ENCODE measurements at places on chromosomes 3 and 15.
A peak's percentile ranks its signal among the peaks of the same experiment; 100 is the strongest.

DNA sequence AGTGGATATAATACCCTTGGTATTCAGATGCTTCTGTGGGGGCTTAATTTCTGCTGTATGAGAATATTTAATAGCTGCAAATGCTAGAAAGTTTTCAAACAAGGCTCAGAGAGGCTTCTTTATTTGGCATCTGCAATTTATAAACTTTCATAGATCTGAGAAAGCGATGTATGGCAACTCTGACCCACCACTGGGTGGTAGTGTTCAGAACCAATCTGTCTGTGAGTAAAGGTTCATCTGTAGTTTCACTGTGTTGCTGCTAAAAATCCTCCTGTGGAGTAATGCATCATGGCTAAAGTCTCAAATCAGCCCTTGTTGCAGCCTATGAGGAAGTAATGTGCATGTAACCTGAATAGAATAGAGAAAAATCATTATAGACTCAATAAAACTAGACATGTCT, 47.4 kb downstream of the CLSTN2 start:
- no peak for DNase-seq

DNA sequence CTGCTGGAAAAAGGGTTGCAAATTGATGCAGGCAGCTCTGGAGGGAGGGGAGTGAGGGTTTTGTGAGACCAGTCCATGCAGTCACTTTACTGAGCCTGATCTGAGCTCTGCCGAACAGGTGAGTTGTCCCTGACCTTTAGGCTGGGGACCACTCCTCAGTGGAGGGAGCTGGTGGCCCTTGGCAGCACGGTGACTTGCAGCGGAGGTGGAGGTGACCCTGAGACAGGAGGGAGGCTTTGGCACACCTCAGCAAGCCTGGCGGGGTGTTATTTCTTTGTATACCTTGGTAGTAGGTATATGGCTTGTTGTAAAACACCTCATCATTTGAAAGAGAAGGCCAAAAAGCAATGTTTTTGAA, 43.5 kb downstream of the FGD5 start:
- DNase-seq, result no peak

DNA sequence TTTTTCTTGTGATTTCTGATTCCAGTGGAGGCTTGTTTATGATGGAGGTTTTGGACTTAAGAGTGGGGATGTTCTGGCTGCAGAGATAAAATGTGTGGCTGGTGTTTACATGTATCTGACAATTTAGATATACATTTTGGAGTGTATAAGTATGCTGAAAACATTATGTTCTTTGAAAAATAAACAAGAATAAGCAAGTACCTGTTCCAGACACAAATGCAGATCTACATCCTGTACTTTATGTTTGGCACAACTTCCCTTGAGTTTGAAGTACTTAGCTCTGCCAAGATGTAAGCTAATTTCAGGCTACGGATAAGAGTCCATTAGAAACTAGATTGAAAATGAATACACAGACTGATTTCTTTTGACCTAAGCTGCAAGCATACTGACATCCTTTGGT, 277.2 kb downstream of the CHST2 start:
- DNase-seq, result no peak

GRCh38 chr15:91947683-91948608, 94.4 kb downstream of the SLCO3A1 start:
- no peak for DNase-seq

DNA sequence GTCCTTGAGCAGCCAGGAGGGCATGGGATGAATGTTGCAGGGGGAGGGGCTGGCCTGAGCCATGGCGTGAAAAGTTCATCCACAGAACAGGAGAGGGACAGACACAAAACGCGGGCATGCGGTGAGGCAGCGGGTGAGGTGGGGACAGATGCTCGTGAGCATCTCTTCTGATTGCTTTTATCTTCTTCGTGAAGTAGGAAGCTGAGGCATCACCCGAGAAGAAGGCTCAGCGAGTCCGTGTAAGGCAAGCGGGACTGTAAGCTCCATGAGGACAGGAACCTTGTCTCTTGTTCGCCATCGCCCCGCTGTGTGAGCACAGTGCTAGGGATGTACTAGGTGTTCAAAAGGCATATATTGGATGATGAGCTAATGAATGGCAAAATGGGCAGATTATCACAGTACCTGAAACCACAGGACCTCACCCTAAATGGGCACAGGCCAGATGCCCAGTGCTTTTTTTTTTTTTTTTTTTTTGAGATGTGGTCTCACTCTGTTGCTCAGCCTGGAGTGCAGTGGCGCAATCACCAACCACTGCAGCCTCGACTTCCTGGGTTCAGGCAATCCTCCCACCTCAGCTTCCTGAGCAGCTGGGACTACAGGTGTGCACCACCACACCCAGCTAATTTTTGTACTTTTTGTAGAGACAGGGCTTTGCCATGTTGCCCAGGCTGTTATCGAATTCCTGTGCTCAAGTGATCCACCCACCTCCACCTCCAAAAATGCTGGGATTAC, 46.8 kb downstream of the CPN2 start:
- DNase-seq, result no peak

GRCh38 chr3:183563536-183563874, 8.0 kb upstream of the KLHL6 start:
- DNase-seq, result no peak

- no peak for DNase-seq
Measured at GRCh38 chr3:51703068-51703760, 3.7 kb upstream of the GRM2 start.

- DNase-seq, result peak; percentile 72
Measured at GRCh38 chr3:126782536-126782935, 78.5 kb downstream of the CHCHD6 start.

GRCh38 chr15:38354315-38354929, 99.5 kb upstream of the FAM98B start:
- DNase-seq, result peak; percentile 27

DNA sequence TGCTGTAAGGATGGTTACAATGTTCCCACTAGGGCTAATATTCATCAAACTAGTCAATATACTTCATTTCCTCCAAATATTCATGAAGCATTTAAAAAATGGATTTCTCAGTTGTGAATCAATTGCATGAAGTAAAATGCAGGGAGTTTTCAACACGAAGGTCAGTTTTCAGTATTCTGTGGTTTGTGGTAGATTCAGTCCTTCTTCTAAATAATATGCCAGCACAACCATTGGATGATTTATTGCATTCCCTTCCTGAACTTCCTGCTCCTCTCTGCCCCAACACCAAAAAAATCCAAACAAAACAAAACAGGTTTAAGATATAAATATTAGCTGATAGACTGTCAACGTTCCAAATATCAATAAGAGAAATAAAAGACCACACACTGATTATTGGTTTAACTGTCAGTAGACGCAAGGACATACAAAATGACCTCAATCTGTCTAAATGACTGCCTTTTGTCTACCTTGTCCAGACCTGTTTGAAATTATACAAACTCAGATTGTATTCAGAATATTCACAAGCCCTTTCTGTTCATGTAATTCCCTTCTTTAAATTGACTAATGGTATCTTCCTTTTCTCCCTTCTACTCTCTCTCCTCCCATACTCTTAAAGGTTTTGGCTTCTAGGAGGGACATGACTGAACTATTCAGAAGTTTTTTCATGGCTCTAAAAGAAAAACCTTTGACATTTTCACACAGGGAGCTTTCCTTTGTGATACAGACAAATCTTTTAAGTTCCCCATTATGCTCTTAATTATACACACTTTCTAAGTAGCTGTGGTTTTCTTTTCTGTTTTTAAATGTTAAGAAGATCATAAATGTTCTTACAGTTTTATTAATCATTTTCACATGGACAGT, 92.6 kb upstream of the STT3B start:
- no peak for DNase-seq

GRCh38 chr3:126311338-126311978, 45.8 kb downstream of the KLF15 start:
- DNase-seq, result no peak

GRCh38 chr3:85632921-85633320, 674.1 kb downstream of the CADM2 start:
- no peak for DNase-seq

GRCh38 chr3:131047582-131047981, 20.9 kb downstream of the NEK11 start:
- no peak for DNase-seq

GRCh38 chr3:180594631-180595558, 7.1 kb upstream of the TTC14 start:
- no peak for DNase-seq

GRCh38 chr15:42523331-42523730, 25.3 kb downstream of the LRRC57 start:
- DNase-seq, result no peak

- no peak for DNase-seq
Measured at GRCh38 chr3:143216709-143217182, 97.2 kb downstream of the CHST2 start.

- DNase-seq, result peak; percentile 8
Measured at GRCh38 chr15:94670438-94671034, 439.2 kb downstream of the MCTP2 start.

- DNase-seq, result no peak
Measured at GRCh38 chr15:72980661-72981060, 71.6 kb upstream of the NEO1 start.

GRCh38 chr3:36743826-36744225, 20.5 kb downstream of the DCLK3 start:
- no peak for DNase-seq

GRCh38 chr3:72070005-72070404, 285.1 kb upstream of the PROK2 start:
- no peak for DNase-seq

DNA sequence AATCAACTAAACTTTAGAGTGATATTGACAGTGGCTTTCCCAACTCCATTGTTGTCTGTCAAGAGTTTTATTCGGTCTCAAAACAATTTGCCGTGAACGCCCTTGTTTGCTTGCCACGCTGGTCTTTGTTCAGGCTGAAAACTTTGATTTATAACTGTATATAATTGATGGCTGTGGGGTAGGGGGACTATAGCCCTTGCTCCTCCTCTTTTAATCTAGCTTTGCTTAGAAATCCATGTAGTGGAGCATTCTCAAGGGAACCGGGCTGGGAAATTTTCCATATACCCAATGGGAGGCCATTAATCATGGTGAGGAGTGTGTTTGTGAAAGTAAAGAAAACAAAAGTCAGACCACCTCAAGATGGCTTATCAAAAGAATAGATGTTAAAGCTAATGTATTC, 339.8 kb upstream of the RARB start:
- no peak for DNase-seq

DNA sequence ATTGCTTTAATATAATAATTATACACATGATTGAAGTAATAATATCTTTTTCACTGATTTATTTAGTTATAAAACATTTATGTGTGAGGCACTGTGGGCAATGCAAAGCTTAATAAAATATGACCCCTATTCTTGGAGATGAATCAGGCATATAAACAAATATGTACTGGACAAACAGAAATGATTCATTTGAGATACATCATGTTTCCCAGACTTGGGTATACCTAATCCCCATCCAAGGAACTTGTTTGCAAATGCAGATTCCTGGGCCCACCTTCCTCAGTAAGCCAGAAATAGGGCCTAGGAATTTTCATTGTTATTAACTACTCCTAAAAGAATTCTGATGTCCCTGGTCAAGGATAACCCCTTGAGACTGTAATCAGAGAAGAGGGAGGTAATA, 184.2 kb downstream of the CHL1 start:
- no peak for DNase-seq

GRCh38 chr15:67280217-67280616, 25.6 kb downstream of the IQCH start:
- no peak for DNase-seq

DNA sequence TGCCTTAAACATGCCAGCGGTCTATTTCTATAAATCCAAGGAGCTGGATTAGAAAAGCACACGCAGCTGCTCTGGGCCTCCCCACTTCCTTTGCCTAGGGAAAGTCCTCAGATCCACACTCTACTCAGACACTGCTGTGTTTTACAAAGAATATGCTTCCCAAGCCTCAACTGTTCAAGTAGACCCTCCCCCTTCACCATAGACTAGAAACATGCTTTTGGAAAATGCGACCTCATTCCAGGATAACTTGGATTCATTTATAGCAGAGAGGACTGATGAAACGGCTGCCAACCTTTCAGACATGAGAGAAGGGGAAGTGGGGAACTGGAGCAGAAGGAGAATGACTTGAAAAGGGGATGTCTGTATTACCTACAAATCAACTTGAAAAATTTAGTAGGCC, 64.0 kb downstream of the P3H2 start:
- no peak for DNase-seq

DNA sequence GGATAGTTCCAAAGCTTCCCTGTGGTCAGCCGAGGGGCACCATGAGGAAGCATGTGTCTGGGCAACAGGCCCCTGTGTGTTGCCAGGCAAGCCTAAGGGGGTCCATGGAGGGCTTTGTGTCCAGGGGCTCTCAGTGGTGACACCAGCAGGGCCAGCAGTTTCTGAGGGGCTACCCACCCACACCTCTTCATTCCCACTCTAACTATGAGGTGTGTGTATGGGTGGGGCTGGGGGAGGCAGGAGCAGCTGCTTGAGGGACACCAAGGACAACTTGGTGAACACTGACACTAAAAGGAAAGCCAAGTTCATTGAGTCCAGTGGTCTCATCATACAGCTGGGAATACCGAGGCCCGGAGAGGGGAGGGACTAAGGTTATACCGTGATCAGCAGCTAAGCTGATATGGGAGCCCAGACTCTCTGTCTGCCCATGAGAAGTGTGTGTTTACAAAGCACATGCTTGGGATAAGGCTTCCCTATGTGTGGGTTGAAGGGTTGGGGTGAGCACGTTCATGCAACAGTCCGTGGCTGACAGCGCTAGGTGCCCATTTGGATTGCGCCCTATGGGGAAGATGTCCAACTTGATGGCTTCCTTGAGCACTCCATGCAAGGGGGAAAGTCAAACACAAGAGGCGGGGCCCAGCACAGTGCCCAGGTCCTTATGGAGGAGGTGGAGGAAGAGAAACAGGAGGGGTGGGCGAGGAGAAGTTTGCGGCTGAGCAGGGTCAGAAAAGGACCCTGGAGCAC, 34.8 kb upstream of the CHRNB4 start:
- DNase-seq, result no peak

DNA sequence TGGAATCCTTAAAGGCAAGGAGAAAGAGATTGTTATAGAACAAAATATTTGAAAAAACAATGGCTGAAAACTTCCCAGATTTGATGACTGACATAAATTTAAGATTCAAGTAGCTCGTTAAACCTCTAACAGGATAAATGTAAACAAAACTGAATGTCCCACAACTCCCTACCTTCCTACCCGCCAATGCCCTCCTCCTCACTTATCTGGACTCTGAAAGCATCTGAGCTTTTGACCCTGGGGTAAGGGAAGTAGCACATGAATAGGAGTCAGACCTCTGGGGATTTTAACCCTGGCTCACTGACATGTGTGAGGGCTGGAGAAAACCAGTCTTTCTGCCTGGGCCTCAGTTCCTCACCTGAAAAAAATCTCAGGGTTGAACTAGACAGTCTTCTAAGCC, 26.9 kb downstream of the CYP19A1 start:
- no peak for DNase-seq

GRCh38 chr3:177135841-177136492, 61.3 kb downstream of the TBL1XR1 start:
- no peak for DNase-seq

- DNase-seq, result no peak
Measured at GRCh38 chr3:184354121-184354728, 7.2 kb downstream of the CLCN2 start.

Data from AG09319 (cell line).